ENCODE measurements at places on chromosomes 7 and 10.

DNA sequence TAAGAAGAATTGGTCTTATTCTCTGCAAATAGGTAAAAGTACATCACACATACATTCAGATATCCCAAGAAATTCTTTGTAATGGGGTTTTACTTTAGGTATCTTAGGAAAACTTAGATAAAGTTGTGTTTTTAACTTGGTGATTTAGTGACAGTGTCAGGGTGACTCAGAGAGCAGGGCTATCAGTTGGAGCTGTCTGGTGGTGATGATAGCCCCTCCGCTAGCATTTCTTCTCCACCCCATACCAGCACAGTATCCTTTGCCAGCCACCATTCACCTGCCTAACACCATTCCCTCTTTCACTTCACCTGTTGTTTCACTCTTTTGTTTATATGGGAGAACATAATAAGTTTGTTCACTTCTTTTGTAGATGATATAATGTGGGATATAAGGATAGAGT lies 30.4 kb downstream of the VPS50 start:
- no peak for DNase-seq

GRCh38 chr10:52334595-52334994 lies 20.5 kb downstream of the DKK1 start:
- DNase-seq = no peak

- DNase-seq = peak; percentile 51
These were observed 436 bp downstream of the GNB2 start for GRCh38 chr7:100673942-100674410.

DNA sequence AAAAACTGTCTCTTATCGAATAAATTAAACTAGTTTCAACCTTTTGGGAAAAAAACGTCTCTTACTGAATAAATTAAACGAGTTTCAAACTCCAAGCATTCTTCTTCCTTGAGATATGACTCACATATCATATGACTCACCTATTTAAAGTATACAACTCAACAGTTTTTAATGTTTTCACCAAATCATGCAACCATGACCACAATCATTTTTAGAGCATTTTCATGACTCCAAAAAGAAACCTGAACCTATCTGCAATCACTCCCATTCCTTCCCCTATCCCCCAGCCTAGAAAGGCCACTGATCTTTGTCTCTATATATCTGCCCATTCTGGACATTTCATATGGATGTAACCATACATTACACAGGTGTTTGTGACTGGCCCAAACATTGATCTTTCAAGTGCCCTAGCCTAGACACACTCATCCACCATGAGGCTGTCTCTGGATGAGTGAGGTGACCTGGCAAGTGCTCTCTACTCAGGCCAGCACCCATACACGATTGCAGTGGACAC lies 115.3 kb downstream of the PIP4K2A start:
- no peak for DNase-seq

DNA sequence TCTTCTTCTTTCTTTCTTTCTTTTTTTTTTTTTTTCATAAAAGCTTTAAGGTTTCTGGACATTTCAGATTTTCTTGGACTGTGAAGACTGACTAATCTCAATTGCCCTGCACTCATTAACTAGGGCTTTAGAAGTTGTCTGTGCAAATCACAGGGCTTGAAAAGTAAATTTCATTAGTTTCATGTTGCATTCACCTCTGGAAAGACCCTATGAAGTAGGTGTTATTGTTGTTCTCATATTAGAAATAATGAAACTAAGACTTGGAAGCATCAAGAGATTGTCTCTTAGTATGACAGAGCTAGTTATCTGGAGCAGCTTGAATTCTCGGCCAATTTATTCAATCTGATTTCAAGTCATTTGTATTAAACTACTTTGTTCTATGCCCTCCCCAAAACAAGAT lies 28.2 kb upstream of the SEMA3D start:
- DNase-seq = no peak

DNA sequence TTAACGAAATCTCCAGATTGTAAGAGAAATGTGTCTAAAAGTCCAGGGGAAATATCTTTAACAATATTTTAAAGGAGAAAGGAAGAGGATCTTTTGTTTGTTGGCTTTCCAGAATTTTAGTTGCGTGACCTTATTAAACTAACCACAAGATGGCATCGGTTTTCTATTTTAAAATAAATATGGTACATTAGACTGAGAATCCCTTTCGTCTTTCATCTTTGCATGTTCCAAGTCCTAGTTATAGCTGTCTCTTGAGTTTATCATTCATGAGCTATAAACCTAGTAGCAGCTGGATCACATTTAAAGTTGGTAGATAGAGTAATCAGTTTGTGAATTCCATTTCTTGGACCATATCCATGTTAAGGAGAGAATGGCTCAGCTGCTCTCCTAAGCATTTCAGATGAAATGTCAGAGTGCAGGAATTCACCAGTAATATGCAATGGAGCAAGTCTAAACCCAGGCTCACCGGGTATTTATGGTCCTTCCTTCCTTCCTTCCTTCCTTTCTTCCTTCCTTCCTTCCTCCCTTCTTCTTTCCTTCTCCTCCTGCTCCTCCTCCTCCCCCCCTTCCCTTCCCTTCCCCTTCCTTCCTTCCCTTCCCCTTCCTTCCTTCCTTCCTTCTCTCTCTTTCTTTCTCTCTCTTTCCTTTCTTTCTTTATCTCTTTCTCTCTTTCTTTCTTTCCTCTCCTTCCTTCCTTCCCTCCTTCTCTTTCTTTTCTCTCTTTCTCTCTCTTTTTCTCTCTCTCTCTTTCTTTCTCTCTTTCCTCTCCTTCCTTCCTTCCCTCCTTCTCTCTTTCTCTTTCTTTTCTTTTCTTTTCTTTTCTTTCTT lies 57.8 kb upstream of the RAB18 start:
- DNase-seq = peak; percentile 72

DNA sequence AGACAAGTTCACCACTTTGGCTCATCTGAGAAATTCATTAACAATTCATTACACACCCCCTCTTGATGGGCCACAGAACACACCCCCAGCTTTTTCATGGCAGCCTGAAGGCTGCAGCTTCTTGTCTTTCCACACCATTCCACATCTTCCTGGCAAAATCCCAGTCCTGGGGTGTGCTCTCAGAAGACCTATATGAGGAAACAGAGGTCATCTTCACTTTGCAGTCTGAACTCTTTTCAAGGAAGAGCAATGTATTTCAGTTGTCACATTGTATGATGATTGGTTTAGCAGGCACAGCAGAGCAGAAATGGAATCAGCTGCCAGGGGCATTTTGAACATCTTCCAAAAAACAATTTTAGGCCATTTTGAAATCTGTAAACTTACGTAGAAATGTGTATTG lies 7.8 kb upstream of the LRRC27 start:
- no peak for DNase-seq

DNA sequence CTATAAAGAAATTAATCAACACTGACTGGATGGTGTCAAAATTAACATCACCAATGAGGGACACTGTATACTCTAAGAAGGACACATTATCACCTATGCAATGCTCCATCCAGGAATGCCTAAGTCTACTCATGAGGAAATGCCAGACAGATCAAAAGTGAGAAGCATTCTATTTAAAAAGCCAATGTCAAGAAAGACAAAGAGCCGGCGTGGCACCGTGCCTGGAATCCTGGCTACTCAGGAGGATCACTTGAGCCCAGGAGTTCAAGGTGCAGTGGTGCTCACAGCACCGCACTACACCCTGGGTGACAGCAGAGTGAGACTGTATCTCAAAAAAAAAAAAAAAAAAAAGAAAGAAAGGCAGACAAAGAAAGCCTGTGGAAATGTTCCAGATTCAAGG lies 45.5 kb upstream of the ANAPC16 start:
- DNase-seq = no peak

DNA sequence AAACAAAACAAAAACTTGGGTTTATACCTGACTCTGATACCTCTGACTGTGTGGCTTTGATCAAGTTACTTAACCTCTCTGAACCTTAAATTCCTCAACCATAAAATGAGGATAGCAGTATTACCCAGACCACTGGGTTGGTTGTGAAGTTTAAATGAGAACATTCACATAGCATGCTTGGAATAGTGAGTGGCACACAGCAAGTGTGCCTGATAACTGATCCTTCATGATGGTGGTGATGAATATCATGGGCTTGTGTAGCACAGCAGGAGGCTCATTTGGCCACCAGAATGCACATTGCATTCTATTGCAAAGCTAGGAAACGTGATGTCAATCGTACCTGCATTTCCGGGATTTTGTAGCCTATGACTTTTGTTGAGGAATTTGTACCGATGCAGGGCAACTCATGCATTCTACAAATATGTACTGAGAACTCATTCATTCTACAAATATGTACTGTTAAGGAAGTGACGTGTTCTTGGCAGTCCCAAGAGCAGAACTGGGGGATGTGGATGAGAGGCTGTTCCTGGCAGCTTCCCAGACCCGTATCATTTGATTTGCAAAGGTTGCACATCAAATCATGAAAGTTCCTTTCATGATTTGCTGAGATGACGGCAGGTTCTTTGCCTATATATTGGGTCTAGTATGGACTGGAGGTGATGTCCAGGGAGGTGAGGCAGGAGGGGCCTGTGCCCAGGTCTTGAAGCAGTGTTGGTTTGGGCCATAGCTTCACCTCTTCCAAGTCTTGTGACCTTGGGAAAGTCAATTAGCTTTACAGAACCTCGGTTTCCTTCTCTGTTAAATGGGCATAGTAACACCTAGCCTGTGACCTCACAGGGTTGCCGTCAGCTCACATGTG lies 94.6 kb upstream of the SMNDC1 start:
- no peak for DNase-seq

GRCh38 chr7:2800931-2801688 lies 43.0 kb downstream of the GNA12 start:
- DNase-seq = peak; percentile 69

- no peak for DNase-seq
These were observed 15.9 kb downstream of the COL1A2 start for GRCh38 chr7:94410413-94411187.

DNA sequence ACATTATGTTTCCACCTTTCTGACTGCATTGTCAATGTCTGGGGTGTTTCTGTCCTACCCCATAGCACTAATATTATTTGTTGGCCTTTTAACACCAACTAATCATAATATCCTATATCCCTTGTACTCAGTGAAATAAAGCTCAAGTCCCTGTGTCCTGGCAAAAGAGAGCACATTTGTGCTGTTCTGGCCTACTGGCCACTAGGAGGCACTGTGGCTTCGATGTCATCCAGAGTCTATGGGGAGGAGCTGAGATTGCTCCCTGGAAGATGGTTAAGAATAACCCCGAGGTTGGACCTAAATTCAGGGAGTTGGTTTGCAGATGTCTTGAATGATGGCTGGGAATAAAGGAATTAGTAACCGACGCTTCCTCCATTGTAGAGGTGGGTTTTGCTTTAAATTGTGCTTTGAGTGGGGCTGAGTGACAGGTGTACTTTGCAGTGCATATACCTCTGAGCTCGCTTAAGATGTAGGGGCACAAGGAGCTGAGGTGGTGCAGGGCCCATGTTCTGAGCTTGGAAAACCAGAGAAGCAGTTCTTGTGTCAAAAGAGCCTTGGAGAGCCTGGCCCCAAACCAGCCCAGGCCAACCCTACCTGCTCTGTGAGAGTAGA lies 191.2 kb upstream of the PRSS1 start:
- peak; percentile 47 for DNase-seq

DNA sequence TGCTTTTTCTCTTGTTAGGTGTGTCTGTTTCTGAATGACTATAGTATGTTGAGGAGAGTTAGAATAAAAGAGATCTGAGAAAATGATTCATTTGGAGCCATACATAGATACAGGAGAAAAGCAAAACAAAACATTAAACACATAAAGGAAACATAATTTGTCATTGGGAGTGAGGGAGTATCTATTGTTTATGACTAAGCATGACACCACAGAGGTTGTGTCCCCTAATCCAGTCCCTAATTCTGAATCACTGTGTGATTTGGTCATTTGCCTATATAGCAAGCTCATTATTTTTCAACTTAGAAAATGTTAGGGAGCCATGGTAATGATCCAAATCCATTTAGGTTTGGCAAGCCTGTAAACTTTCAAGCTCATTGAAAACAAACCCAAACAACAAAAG lies 132.3 kb upstream of the BMPER start:
- DNase-seq = no peak

DNA sequence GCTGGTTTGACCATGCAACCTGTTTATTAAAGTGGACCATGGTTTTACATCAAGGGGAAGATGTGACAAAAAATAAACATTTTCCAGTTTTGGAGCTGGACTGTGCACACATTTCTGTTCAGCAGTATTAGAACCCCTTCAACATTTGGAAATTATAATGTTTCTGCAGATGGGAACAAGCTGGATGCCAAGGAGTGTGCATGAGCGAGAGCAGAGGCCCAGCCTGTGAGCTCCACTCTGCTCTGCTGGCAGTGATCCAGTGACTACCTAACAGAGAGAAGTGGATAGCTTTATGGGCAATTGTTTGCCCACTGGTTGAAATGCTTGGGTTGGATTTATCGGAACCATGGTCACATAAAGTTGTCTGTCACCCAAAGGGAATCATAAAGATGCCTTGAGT lies 456.7 kb downstream of the NRG3 start:
- DNase-seq = no peak

- no peak for DNase-seq
These were observed 54.3 kb downstream of the SLC16A9 start for GRCh38 chr10:59655309-59655708.

DNA sequence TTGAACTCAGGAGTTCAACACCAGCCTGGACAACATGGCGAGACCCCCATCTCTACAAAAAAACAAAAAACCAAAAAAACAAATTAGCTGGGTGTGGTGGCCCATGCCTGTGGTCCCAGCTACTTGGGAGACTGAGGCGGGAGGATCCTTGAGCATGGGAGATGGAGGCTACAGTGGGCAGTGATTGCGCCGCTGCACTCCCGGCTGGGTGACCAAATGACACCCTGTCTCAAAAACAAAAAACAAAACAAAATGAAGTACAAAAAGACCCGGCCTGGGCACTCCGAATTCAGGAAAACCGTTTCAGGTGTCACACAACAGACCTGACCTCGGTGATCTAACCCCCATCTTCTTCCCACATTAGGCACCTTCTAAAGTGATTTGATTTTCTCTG lies 65.5 kb downstream of the INSIG1 start:
- DNase-seq = no peak

GRCh38 chr10:79050896-79051555 lies 17.7 kb upstream of the ZMIZ1 start:
- DNase-seq = no peak

DNA sequence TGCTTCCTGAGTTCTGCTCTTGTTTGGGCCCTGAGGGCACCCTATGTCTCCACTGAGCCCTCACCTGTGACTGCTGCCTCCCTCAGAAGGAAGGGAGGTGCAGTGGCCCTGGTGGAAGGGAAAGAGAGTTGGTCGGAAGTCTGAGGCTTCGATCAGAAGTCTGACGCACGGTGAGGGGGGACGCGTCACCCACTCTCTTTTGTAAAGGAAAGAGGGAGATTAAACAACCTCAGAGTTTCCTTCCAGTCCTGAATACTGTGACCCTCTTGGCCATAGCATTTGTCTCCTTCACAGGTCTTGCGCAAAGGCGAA lies 31.4 kb upstream of the TRIM8 start:
- DNase-seq = no peak

GRCh38 chr10:96017191-96017687 lies 26.1 kb upstream of the CCNJ start:
- peak; percentile 60 for DNase-seq

Data from KBM-7 (cell line).